ENCODE measurements at places on chromosomes 7 and 10.

DNA sequence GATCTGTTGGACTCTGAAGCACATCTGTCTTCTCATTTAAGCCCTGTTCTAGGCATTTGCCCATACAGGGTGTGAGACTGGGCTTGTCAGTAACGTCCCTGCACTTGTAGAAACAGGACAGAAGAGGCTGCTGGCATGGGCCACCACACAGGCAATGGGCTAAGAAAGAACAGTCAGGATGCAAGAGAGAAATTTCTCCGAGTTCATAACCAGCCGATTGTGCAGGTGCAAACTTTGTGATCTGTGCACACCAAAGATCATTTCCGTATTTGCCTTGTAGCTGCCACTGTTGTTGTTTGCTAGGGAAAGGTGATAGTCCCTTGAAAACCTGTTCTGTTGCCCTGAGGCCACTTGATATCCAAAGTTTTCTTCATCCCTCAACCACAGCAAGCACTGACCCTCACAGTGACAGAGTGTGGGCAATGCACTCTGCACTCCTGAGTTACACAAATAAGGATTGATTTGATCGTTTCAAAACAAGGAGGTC lies 20.3 kb downstream of the KLF6 start:
- no peak for DNase-seq

GRCh38 chr10:11378835-11379234 lies 232.6 kb downstream of the USP6NL start:
- no peak for DNase-seq

GRCh38 chr7:25922296-25922695 lies 229.7 kb upstream of the NFE2L3 start:
- DNase-seq, result no peak

DNA sequence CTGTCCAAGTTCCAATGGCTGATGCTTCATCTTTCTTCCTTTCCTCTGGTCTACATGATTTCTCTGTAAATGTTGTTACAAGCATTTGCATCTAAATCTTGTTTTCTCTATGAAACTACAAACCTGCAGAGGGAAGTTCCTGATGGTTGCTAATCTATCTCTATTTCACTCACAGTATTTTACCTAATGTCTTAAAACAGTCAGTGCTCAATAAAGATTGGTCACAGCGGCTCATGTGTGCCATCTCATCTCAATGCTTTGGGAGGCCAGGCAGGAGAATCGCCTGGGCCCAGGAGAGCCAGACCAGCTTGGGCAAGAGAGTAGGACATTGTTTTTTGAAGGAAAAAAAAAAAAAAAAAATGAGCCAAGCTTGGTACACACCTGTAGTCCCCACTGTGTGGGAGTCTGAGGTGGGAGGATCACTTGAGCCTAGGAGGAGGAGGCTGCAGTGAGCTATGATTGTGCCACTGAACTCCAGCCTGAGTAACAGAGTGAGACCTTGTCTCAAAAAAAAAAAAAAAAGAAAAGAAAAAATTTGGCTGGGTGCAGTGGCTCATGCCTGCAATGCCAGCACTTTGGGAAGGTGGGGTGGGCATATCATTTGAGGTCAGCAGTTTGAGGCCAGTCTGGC lies 71.3 kb upstream of the ARMC3 start:
- DNase-seq, result no peak

Measured in NCI-H226 (cell line).